ENCODE measurements at places on chromosomes 13 and 19. TPM values are rescaled to one million over a fixed set of nuclear protein-coding genes. Genes with fewer than 3 reads are reported as not detected.

GRCh38 chr13:95146486-95146885 lies 154.8 kb downstream of the ABCC4 start:
- DNase-seq, result no peak

TPP2 gene
- total RNA-seq, result 63.5 TPM

- DNase-seq, result no peak
Observed at GRCh38 chr13:81304121-81304659, 963.3 kb upstream of the SPRY2 start.

- DNase-seq, result no peak
Observed at GRCh38 chr13:21436582-21436981, 22.5 kb downstream of the ZDHHC20 start.

DNA sequence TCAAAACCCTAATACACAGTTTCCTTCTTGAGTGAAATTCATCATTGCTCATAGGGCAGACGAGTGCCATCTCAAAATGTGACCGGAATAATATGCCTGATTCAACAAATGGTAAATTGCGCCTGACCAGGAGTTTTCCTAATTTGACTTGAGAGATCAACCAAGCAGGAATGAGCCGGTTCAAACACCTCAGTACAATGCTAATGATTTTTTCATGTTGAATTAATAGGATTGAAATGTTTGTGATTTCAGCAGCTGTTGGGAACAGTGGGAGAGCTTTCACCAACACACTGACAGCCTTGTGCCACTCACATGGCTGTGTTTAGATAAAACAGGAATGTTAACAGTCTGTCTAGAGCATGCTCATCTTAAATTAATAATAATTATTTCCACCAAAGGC lies 484.8 kb downstream of the PCDH9 start:
- no peak for DNase-seq

GRCh38 chr13:109281903-109282635 lies 504.3 kb downstream of the IRS2 start:
- no peak for DNase-seq

UTP14C gene
- 21.4 TPM for total RNA-seq

DNA sequence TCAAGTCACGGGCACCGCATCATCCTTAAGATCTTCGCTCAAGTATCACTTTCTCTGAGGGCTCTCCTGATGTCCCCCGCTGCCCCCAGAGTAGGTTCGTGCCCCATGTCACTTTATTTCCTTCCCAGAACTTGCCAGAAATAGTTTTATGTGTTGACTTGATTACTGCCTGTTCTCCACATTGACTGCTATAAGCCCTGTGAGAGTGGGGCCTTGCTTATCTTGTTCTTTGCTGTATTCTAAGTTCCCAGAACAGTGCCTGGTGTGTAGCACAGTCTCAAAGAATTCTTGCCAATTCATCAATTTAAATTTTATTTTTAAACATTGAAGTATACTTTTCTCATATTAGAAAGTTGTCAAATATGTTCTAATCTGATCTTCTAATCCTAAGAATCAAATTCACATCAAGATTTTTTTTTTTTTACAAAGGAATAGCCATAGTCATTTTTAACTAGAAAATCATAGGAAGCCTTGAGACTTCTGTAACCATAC lies 32.1 kb upstream of the GPR183 start:
- no peak for DNase-seq

TGDS gene
- total RNA-seq, result 10.4 TPM

SIGLECL1 gene
- total RNA-seq, result not detected

FGF21 gene
- 0.55 TPM for total RNA-seq

ZNF345 gene
- 5.5 TPM for total RNA-seq

PRKD2 gene
- total RNA-seq, result 60.7 TPM

IGFL2 gene
- not detected for total RNA-seq
